GM23248 (cell line): ENCODE measurements at places on chromosomes 12 and 14.

GRCh38 chr14:61406675-61407074 lies 85.3 kb downstream of the PRKCH start:
- DNase-seq, result no peak

GRCh38 chr14:61661471-61662400 lies 33.6 kb upstream of the HIF1A start:
- peak; percentile 51 for DNase-seq

DNA sequence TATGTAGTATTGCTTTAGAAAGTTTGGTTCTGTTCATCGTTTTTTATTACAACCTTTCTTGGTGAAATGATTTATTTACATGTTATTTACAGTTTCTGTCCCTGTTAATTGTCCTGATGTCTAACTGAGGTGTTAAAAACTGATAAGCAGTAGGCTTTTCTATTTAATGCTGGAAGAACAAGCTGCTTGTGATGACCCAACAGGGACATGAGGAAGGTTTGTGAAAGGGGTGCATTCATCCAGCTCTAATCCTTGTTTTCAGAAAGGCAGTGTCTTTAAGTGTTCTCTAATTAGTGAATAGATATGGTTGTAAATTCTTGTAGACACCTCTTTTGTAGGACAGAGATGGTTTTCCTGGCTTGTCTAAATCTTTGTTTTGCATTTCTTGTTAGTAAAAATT lies 191.4 kb downstream of the FOXA1 start:
- DNase-seq, result no peak

GRCh38 chr12:57518920-57519795 lies 1.2 kb downstream of the DDIT3 start:
- peak; percentile 81 for DNase-seq

DNA sequence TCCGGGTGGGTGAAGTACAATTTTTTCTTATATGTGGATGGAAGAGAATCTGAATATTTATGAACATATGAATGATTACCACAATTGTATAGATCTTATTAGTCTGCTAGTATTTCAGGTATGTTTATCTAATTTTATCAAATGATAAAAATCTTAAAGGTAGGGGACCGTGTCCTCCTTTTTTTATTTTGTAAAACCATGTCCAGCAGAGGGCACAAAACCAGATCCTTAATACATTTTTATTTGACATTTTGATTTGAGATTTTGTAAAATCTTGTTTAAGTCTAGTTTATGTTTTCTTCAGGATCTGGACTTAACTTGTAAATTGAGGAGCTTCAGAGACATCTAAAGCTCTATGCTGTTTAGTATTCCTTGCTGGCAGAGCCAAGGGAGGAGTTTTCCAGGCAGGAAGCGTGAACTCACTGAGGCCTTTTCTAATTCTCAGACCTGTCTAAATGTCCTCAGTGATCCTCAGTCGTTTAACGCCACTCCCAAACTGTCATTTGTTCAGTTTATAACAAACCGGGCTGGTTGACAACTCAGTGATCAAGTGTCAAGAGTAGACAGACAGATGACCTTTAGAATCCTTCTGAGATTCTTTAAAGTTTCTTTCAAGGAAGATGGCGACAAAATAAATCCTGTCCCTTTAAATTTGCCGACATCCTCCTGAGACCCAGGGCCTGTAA lies 263.9 kb downstream of the KTN1 start:
- peak; percentile 38 for DNase-seq

GRCh38 chr14:22560662-22561365 lies 28.2 kb downstream of the DAD1 start:
- no peak for DNase-seq

DNA sequence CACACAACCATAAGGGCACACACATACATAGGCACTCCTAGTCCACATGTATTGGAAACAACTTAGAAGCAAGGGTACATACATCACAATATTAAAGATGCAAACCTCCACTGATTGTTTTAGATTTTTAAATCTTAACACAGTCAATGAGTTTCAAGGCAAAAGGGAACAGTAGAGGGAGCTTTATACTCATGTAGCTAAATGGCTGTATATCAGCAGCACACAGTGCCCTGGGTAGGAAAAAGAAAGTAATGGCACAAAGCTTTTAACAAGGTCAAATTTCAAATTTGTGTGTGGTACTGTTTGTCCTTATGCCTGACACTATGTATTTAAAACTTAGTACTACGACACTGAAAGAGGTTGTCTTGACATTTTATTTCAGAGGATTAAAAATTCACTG lies 262.0 kb downstream of the MED13L start:
- peak; percentile 77 for DNase-seq

DNA sequence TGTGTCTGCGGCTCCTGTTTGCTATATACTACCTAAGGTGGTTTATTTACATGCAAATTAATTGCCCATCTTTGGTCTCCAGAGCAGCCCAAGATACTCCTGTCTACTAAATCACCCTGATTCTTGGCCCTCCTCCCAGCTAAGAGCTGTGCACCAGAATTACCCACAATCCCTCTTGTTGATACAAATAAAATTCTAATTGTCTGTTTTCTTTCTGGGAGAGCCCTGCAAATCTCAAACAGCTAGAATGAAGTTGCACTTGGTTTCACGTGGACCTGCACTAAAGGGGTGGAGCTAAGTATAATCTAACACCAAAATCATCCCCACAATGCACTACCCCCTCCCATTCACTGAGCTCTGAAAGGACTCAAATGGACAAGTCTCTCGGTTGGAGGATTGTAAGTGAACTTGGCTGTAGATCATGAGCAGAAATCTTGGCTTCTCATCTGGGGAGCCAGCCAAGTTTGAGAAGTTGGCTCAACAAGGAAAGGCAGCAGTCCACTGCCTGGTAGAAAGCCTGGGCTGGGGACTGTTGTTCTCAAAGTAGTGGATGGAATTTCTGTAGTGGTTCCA lies 6.6 kb downstream of the MAX start:
- peak; percentile 73 for DNase-seq

- no peak for DNase-seq
These were observed 1.7 kb upstream of the LRP1 start for GRCh38 chr12:57126561-57126960.

DNA sequence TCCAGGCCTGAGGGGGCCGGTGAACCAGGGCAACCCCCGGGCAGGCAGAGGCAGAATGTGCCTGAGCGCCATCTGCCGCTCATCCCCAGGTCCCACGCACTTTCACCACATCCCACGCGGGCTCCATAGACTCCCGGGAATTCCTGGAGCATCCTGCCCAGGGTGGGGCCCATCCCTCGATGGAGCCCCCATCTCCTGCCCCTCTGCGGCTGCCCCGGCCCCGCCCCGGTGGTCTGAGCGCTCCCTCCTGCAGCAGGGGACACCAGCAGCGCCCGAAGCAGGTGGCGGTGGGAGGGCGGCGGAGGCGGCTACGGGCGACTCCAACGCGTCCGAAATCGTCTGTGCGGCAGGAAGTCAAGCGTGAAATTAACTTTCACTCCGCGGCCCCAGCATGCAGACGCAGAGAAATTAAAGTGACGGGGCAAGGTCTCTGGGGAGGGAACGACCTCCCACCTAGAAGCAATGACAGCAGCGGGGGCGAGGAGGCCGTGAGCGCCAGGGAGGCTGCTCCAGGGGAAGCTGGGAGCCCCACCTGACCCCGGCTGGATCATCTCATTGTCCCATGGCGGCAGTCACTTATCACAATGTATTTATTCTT lies 122.2 kb downstream of the NCOR2 start:
- DNase-seq, result no peak

DNA sequence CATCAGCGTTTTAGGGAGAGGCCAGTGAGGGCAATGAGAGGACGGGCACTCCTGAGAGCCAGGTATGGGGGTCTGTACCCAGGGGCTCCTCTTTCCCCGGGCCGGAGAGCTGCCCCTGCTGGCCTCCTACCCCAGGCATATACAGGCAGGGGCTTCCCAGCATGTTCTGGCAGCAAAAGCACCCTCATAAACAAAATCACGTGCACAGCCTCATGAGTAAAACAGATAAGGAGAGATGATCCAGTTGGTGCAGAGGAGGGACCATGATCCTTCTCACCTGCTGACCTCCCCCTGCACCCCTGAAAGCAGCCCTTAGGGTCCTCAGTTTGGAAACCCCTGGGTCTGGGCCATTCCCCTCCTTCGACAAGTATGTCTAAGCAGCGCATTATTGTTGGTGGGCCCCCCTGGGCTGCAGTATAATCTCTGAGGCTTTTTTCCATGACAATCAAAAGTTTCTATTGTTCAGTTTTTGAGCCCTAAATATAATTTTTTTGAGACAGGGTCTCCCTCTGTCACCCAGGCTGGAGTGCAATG lies 5.0 kb upstream of the KRT4 start:
- DNase-seq, result no peak

- peak; percentile 97 for DNase-seq
These were observed at the start of gene CRADD for GRCh38 chr12:93677195-93678064. Gene CRADD, plus strand, starts transcription at chr12:93677375.

DNA sequence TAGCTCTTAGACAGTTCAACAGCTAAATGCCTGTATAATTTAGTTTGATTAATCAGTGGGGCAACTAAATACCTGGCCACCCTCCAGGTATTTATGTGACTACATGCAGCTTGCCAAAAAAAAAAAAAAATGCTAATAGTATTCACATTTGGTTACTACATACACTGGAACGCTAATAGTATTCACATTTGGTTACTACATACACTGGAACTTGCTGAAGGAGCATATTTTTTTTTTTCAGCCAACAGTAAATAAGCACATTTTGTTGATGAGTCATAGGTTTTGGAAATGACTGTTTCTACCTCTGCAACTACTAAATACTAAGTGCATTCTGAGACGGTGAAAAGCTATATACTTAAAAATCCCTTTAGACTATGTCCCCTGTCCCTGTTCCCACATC lies 1172.3 kb downstream of the LRFN5 start:
- DNase-seq, result peak; percentile 40
